NCI-H1417 (cell line): ENCODE measurements at places on chromosomes 5 and 9.

- DNase-seq, result no peak
Observed at GRCh38 chr5:80238778-80239679, 16.8 kb downstream of the SERINC5 start.

DNA sequence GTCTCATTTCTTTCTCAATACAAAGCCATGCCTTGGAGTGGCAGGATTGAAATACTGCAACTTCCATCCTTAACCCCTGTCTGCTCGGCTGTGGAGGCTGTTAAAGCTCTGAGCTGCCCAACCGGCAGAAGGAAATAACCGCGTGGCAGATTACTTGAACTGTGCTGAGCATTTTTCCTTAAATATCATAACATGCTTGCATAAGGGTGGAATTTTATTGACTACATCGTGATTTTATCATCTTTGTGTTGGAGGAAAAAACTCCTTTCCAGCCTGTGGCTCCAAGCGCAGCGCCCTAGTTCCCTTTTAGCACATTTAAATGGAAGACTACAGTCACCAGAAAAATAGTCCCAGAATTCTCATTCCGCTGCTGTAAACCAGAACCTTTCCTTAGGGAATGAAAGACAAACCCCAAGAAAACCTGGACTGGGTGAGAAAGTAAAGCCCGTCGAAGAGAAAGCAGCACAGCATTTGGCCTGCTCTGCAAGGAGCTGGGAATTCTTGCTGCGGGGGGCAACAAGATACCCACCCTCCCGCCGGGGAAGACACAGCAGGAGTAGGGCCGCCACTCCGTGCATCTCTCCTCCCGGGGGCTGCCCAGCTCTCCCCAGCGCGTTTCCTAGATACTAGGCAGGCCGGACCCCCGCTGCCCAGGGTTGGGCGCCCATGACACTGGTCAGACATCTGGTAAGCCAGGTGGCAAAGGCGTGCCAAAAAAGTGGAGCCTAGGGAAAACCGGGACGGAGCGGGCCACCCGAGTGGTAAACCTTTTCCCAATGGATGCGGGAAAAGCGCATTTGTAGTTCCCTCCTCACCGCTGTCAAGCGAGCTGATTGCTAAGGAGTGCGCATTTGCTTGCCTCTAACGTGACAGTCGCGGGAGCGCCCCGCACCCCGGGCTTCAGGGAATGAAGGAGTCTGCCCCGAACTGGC is 1.3 kb downstream of the SHC3 start:
- no peak for DNase-seq

DNA sequence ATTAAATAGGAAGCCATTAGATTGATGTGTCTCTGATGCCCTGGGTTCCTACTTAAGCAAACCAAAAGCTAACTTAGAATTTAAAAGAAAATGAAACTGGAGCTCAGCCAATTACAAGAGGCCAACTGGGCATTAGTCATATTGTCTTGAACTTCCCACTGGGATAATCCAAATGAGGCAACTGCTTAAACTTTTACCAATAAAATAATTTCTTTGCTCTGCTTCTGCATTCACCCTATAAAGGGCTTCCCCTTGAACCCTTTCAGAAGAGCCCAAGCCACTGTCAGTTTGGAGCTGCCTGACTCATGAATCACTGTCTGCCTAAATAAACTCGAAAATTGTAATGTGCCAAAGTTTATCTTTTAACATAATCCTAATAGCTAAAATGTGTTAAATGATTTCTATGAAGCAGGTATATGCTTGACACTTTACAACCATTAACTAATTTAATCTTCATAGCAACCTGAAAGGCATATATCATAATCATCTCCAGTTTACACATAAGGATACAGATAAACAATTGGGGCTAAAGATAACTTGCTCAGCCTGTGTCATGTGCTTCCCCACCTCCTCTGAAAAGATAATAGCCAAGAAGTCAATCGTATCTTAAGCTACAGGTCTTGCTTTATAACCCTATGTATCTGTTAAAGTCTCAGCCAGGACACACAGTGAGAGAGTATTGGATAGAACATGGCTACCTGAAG is 11.5 kb downstream of the GPR150 start:
- no peak for DNase-seq

DNA sequence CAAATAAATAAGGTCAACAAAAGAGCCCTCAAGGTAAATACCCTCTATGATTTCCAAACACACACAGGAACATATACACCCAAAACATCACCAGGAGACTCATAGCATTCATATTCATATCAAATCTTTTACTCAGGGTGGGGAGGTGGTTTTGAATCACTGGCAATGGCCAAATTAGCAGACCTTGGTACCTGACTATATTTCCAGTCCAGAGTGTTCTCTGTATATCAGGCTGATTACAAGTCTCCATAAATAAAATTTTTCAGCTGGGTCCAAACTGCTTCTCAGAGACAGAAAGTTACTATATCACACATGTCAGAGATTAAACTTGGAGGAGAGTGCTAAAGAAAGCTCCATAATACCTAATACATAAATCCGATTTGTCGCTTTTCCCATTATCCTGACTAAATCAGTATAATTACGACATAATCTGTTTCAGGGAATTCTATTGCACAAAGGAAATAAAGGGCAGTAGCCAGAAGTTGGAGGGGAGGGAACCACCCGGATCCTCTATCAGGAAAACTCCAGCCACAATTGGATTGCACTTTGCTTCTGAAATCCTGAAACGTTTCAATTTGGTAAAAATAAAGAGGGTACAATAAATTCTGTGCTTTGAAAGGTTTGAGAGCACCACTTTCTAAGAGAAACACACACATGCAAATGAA is 7.0 kb upstream of the GOLGA1 start:
- no peak for DNase-seq
